ENCODE measurements at places on chromosomes 3 and 15.
A peak's percentile ranks its signal among the peaks of the same experiment; 100 is the strongest.

DNA sequence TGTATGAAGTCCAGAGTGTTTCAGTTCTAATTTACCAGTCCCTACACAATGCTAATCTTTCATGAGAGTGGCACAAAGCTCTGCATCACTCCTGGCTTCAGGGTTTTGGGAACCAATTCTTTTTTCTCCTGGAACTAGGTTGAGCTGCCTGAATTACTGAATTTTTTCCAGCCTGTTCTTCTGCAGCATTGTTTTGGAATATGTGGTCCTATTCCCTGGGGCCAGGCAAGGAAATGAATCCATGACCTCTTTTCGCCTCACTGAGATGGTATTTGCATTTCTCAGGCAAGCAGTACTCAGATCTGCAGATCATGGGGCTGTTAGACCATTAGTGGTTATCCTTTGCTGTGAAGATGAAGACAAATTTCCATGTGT, 25.6 kb upstream of the GPR171 start:
- DNase-seq, result no peak

GRCh38 chr3:154552338-154552737, 122.3 kb upstream of the GPR149 start:
- no peak for DNase-seq

- DNase-seq, result no peak
These were observed 37.4 kb upstream of the KCNMB2 start for GRCh38 chr3:178498871-178499270.

- DNase-seq, result peak; percentile 28
These were observed 149.8 kb downstream of the TMCO5A start for GRCh38 chr15:38084289-38084688.

DNA sequence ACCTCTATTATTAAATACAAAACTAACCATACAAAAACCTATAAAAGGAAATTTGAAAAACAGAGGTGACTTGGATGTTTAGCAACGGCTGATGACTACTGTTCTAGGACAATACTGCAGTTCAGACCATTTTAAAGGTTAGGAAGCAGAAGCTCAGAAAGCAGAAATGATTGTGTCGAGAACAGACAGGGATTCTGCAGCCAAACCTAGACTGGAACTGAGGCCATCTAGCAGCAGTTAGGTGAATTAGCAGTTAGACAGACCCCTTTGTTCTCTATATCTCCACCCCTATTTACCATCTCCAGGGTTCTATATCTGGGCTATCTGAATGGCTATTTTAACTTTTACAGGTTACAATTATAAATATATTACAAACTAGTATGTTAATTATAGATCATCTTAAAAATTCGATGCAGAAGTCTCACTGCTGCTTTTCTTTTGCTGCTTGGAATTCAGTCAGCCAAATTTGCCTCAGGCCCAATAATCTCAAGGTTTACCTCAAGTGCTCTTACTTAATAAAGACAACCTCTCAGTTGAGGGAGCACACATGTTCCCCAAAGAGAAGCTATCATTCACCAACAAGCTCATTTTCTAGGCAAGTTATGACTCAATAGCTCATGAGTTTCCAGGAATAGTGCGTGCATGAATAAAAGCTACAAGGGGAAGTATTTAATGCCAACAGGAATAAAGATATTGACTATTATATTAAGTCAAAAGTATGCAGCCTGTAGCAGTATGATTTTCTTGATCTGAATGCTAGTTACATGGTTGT, 9.3 kb upstream of the IL1RAP start:
- peak; percentile 54 for DNase-seq

DNA sequence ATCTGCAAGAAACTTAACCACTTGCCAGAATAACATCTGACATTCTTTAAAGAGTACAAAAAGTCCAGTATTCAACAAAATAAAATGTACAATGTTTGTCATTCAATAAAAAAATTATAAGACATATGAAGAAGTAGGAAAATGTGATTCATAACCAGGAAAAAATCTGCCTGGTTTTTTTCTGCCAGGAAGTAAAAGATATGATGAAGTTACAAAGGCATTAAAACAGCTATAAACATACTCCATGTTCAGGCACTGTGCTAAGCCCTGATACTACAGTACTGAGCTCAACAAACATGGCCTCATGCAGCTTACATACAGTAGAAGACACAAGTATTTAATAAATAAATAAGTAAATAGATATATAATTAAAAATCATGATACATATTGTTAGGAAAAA, 178.4 kb upstream of the STT3B start:
- DNase-seq, result no peak

DNA sequence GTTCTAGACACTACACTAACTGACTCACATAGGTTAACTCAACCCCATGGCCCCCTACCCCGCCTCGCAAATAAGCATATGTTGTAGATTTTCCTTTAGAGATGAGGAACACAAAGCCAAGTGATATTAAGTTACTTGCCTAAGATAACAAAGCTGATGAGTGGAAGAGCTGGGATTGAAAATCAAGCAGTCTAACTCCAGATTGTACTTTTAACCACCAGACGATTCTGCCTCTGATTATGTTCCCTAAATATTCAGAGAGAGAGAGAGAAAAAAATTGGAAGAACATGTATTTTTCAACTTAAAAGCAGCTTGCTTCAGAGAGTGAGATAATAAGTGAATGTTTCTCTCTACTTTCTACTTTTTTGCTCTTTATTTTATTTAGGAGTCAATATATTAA, 66.9 kb upstream of the THBS1 start:
- DNase-seq, result no peak

DNA sequence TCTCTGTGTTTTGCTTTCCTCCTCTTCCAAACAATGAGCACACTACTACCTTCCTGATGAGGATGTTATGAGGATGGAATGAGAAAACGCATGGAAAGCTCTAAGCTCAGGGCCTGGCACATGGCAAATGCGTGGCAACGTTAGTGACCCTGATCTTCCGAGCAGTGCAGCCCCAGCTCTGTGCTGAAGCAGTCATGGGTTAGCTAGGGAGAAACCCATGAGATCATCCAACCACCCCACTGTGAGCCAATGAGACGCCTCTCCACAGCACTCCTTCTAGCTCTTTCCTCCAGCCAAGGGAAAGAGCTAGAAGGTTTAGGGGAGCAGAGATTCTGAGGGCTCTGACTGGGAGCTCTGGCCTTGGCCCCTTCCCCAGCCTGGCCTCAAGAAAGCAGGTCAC, 4.5 kb downstream of the CPN2 start:
- DNase-seq, result no peak

DNA sequence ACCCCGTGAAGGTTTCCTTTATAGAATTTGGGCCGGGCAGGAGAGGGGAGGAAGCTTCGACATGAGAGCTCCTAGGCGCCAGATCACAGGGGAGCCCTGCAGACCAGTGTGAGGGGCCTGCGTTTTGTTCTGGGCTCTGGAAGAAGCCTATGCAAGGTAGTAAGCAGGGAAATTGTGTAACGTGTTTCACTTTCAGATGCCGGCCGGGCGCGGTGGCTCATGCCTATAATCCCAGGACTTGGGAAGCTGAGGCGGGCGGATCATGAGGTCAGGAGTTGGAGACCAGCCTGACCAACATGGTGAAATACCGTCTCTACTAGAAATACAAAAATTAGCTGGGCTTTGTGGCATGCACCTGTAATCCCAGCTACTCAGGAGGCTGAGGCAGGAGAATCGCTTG, 65.2 kb downstream of the GABRG3 start:
- no peak for DNase-seq

DNA sequence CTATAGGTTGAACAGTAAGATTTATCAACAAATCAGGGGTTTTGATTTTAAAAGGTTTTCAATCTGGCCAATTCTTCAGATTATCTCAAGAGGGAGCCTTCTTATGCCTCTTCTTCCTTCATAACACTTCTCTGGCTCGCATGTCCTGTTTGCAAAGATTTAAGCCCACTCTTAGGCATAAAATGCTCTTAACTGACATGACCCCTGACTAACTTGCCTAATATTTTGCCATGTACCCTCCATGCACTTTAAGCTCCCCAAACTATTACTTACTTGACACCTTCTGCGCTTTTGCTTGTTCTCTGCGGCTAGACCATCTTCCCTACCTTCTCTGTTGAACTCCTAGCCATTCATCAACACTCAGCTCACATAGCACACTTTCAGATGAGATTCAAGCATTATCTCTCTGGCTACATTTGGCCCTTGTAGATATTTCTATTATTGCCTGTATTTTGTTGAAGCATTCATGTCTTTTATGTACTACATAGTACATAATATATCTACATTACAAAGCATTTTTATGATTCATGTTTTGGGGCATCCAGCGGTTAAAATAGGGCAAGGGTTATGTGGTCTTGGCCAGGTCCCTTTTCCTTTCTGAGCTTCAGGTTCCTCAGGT, 1.0 kb upstream of the ARIH1 start:
- DNase-seq, result no peak

GRCh38 chr3:71033681-71034220, 549.8 kb downstream of the FOXP1 start:
- DNase-seq, result no peak

GRCh38 chr3:59565125-59565524, 515.3 kb upstream of the CFAP20DC start:
- DNase-seq, result no peak

GRCh38 chr3:196775938-196776337, 36.3 kb downstream of the PAK2 start:
- DNase-seq, result peak; percentile 65

GRCh38 chr3:119308355-119308754, 14.2 kb downstream of the ARHGAP31 start:
- DNase-seq, result no peak

DNA sequence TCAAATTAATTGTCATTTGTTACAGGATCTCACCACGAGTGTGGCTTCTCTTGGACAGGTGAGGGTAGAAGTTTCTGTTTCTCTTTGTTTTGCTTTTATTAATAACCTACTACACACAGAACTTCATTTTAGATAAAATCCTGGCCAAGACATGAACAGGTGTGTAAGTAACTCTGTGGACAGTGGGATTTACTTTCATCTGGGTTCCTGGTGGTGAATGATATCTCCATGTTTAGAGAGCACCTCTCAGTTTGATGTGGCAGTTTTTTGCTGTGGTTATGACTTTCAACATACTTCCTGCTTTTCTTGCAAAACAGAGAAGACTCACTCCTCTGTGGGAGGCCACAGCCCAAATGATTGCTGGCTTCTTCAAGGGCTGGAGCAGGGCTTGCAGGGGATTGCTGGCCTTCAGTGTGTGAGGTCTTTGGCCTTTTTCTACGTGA, 71.1 kb upstream of the XCR1 start:
- DNase-seq, result peak; percentile 79

- no peak for DNase-seq
These were observed 31.4 kb downstream of the MAPK6 start for GRCh38 chr15:52050416-52050815.

DNA sequence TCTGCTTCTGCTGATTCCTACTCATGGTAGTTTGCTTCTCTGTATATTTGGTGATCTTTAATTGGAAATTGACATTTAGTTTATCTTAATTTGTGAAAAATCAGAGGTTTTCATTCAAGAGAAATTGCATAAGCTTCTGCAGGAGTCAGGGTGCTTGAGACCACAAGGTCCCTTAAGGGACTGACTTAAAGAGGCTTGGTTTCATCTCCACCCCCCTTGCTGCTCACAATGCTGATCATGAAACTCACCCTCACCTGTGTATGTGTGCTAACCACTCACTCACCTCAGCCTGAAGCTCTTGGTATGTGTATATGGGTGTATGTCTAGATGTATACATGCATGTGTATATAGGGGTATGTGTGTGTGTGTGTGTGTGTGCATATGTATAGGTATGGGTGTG, 11.4 kb downstream of the PGPEP1L start:
- no peak for DNase-seq

- no peak for DNase-seq
These were observed 314.3 kb upstream of the RASGRP1 start for GRCh38 chr15:38878926-38879325.

DNA sequence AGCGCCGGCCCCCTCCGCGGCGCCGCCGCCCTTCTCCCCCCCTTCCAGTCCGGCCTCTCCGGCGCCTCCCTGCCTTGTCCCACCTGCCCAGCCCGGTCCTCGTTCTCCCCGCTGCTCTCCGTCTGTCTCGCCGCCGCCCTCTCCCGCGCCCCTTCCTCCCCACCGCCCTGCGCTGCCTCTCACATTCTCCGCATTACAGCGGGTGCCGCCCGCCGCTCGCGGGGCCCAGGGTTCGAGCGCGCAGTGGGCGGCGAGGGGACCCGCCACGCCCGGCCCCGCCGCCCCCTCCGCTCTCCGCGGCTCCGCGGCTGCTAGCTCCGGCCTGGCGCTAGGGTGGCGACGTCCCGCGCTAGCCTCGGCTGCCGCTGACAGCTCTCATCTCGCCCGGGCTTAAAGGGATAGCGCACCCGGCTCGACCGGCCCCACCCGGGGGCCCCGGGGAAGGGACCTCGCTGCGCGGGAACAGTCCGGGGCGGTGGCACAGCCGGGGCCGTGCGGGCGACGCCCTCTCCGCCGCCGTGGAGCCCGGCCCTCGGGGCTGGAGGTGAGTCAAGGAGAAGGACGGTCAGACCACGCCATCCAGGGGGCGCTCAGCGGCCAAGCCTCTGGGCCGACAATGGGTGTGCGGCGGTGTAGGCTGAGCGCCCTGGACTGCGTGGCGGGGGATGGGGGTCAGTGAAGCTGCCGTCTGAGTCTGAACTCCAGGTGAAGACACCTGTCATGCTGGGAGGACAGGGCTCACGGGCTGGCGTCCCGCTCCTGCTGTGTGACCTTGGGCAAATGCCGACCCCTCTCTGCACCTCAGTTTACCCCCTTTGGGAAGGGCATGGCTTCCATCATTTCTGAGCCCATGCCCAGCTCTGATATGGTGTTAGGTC, 187.4 kb upstream of the LINGO1 start:
- DNase-seq, result no peak

GRCh38 chr3:157841029-157841428, 265.2 kb downstream of the SHOX2 start:
- no peak for DNase-seq

DNA sequence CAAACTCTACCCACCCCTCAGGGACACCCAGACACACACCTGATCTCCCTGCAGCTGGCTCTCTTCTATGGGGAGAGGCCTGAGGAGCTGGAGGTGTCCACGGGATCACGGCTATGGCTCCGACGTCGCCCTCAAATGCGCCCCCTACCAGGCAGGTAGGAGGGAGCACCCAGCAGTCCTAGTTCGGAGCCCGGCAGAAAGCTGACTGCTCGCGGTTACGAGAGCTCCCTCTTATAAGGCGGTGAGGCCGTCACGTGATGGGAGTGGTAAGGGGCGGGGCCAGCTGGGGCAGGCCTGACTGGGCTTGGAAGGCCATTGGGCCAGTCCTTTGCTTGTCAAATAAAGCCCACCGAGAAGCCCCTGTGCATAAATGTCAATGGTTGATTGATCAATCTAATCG, at the start of gene PRR20G:
Gene PRR20G, minus strand, starts transcription at position 207 of the 400 bp plus-strand sequence. CDS start 681 bp downstream, outside the sequence.
- no peak for DNase-seq

DNA sequence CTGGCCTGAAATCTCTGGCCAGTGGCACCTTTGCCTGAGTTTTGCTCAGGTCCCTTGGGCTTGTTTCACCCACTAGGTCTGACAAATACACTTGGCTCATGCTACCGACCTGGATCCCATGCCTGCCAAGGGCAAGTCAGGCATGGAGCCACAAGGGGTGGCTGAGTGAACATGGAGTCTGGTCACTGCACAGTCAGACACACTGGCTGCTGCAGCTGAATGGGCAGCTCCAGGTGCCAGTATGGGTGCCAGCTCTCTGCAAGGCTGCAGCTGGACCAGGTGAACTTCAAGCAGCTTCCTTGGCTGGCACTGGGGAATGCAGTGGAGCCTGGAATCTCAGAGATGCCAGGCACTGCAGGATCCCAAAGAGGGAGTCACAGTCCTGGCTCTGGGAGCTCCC, 170.3 kb downstream of the NECTIN3 start:
- no peak for DNase-seq

Data from HL-60 (cell line).